ENCODE measurements at places on chromosomes 13 and 19.
A peak's percentile ranks its signal among the peaks of the same experiment; 100 is the strongest.

GRCh38 chr19:4678881-4679790 is 9.0 kb upstream of the MYDGF start:
- DNase-seq, result no peak

DNA sequence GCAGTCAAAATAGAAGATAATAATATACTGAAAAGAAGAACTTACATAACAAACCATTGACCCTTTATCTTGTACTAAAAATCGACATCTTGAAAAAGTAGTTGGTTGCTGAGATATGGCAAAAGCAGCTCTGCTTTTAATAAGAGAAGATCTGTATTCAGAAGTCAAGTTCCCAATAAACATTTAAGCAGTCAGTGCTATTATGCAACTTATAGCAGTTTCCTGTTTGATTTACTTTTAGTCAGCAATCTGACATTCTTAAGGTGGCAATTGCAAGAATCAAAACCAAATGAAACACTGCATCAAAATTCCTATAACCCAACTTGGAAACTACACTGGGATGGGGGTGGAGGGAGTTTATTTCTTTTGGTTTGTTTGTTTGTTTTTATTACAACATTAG is 165.5 kb downstream of the TBC1D4 start:
- DNase-seq, result no peak

DNA sequence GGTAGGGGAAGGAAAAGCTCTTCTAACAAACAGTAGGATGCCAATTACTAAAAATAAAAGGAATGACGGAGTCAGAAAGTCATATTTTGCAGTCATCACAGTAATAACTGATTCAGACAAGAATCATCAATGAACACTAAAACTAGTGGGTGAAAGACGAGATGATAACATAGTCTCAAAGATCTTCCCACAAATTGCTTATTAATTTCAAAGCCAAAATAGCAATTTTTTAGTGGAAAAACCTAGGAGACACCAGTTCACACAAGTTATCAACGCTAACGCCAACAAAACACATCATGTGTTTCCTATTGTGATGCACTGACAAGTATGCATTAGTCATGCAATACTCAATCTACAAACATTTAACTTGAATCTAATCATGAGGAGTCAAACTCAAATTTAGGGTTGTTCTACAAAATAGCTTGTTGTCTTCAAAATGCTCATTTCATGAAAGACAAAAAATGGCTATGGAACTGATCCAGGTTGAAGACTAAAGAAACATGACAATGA is 18.6 kb downstream of the ZNF233 start:
- no peak for DNase-seq

GRCh38 chr19:35715981-35716800 is 1.6 kb upstream of the KMT2B start:
- DNase-seq, result peak; percentile 39

DNA sequence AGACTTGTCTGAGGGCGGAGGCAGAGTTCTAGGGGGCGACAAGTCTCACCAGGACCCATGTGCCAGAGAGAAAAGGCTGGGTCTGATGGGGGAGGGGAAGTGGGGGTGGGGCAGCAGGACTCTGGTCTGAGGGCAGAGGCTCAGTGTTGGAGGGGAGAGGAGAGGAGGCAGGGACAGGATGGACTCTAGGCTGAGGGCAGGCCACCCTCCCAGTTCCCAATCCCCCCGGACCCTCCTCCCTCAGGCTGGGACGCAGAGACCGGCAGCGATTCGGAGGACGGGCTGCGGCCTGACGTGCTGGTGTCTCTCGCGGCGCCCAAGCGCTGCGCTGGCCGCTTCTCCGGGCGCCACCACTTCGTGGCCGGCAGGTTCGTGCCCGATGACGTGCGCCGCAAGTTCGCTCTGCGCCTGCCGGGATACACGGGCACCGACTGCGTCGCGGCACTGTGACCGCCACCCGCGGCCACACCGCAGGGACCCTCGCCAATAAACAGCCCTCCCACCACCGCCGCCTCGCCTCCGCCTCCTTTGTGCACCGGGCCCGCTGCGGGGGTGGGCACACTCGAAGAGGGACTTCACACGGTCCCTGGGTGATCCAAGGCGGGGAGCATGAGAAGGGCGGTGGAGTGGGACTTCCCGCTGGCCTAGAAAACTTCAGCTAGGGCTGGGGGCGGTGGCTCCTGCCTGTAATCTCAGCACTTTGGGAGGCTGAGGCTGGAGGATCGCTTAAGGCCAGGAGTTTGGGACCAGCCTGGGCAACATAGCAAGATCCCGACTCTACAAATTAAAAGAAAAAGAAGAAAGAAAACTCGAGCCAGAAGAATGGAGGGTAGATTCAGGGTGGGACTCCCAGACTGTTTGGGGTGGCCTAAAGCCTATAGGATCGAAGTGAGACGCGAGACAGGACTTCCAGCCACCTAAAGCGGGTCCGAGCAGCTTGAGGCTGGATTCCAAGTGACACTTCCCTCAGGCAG is 703 bp upstream of the CILP2 start:
- peak; percentile 16 for DNase-seq

GRCh38 chr13:29679396-29680053 is 84.0 kb upstream of the SLC7A1 start:
- DNase-seq, result no peak

GRCh38 chr13:24687611-24688010 is 7.4 kb downstream of the ATP12A start:
- DNase-seq, result no peak

- peak; percentile 35 for DNase-seq
Measured at GRCh38 chr19:58279042-58279924, 528 bp downstream of the ZNF8 start.

- no peak for DNase-seq
Measured at GRCh38 chr13:58949646-58950045, 1214.1 kb downstream of the DIAPH3 start.

DNA sequence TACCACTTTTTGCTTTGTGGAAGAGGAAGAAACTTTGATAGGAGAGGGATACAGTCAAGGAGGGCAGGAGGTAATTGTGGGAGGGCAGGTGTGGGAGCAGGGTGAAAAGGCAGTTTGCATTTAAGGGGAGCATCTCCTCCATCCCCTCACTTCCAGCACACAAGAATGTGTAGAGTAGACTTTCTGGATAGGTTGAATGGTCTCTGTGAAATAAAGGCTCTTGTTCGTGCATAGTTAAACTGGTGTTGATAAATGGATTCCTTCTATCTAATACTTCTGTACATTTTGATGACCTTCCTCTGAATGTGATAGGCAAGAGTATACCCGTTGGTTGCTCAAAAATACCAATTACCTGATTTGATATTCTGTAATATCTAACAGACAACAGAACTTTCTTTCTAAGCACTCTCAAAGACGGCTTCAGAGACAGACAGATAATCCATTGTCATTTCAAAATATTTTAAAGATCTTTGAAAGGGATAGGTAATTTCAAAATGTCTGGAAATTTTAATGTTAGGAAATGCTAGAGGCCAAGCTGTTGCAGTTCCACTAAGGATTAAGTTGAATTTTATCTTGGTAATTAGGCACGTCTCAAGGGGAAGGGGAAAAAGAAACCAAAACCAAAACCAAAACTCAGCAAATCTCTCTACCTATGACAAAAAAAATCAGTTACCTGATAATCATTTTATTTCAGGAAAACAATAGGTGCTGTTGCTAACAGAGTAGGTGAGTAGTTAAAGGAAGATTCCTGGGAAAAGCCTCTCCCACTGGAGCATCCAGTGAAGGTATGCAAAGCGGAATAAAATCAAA is 302.6 kb downstream of the COG6 start:
- DNase-seq, result peak; percentile 8

- no peak for DNase-seq
Measured at GRCh38 chr19:40872209-40872608, 9.8 kb downstream of the CYP2A7 start.

- DNase-seq, result no peak
Measured at GRCh38 chr19:53086949-53087348, 16.3 kb downstream of the ZNF160 start.

- no peak for DNase-seq
Measured at GRCh38 chr13:36925603-36926002, 5.6 kb upstream of the SMAD9 start.

DNA sequence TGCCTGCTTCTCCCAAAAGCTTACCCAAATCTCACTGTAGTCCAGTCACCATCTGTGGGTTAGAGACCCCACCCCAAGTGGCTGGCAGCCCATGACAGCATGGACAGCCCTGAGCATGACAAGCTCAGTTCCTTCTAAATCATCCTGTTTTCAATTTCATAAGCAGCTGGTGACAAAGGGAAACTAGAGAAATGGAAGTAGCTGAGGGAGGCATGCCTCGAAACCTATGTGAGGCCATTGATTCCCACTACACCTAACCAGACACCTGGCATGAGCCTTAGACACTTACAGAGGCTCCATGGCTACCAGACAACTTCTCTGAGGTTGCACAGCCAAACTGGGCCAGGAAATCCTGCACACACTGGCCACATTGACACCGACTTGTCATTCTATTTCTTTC is 56.2 kb downstream of the ABCC4 start:
- DNase-seq, result no peak

DNA sequence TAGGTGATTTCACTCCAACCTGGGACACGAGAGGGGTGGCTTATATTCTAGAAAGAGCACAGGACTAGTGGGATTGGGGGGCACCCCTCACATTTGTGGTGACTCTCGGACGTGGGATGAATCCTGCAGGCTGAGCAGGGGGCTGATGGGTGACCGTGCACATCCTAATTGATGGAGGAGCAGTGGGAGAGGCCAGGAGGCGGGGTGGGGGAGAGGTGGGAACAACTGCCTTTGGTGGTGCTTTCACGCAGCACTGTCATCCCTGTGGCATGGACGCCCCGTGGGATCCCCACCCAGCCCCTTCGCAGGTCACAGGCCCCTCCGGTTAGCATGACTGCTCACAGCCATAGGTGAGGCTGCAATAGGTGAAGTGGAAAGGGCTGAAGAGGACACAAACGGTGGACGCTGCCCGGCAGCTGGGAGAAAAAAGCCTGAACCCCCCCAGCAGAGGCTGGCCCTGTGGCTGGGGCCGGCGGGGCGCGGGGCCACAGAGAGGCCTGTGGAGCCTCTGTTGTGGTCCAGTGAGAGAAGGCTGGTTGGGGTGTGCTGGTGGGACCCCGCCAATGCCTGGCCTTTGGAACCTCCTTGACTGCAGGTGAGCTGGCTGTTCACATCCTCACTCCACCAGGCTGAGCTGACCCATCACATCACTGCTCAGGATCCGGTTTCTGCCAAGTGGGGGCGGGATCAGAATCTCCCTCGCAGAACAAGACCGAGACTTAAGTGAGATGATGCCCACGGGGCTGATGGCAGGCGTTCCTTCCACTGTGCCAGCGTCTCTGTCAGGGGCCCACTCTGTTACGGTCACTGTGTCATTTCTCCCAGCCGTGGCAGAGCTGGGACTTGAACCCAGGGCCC is 325.4 kb downstream of the TEX29 start:
- no peak for DNase-seq

GRCh38 chr13:30431269-30431940 is 9.1 kb downstream of the UBE2L5 start:
- DNase-seq, result no peak

- no peak for DNase-seq
Measured at GRCh38 chr13:38965281-38965680, 25.4 kb downstream of the STOML3 start.

DNA sequence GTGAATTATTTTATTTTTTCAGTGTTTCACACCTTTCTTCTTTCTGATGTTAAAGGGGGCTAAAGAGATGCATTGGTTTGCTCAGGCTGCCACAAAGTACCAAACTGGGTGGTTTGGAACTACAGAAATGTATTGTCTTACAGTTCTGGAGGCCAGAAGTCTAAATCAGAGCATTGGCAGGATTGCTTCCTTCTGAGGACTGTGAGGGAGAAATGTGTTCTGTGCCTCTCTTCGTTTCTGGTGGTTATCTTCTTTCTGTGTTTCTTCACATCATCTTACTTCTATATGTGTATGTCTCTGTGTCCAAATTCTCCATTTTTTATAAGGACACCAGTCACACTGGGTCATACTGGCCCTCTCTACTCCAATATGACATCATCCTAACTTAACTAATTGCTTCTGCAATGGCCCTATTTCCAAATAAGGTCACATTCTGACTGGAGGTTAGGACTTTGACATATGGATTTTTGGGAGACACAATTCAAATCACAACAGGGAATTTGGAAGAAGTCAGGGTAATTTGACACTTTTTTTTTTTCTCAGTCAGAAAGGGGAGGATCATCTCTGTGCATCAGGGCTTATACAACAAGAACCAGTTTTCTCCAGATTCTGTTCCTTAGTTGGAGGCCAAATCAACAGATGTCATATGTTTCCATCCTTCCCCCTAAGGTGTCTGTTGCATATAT is 188.2 kb downstream of the KCNRG start:
- no peak for DNase-seq

- DNase-seq, result no peak
Measured at GRCh38 chr13:78103936-78104335, 185.3 kb upstream of the EDNRB start.

Data from DMS79 treated with DMSO at 0.1 percent for 48 hours (cell line).